ENCODE measurements at places on chromosomes 6 and 20.

DNA sequence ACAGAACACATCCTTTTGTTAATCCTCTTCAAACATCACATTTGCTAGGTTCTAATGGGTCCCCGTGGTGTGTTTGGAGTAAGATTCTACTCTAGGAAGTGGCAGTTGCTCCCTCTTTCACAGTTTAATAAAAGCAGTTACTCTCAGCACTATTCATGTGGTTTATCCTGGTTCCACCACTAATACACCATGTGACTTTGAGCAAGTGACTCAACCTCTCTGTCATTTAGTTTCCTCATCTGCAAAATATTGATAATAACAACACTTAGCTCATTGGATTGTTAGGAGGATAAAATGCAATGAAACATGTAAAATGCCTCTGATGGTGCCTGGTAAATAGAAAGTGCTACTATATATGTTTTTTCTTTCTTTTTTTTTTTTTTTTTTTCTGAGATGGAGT lies 488.0 kb upstream of the NOX3 start:
- no peak for DNase-seq

GRCh38 chr6:138035070-138035469 lies 72.1 kb downstream of the PERP start:
- DNase-seq, result no peak

DNA sequence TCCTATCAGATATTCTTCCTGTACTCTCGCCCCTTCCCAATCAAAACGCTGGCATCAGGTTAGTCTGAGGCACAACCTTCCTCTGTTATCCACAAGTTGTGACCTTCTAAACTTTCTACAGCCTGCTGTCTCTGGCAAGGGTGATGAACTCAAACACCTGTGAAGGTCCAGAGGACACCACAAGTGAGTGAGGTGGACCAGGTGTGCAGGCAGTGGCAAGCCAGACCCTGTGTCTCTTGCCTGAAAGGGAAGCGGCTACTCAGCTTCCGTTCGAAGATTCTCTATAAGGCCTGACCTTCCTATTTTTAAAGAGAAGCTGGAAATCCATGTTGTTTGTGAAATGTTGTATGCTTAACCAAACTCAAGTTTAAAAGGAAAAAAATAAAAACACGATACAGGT lies 36.8 kb downstream of the GCM1 start:
- no peak for DNase-seq

- no peak for DNase-seq
These were observed 26.7 kb downstream of the GCNT2 start for GRCh38 chr6:10547809-10548208.

- DNase-seq, result no peak
These were observed 64.4 kb upstream of the NOX3 start for GRCh38 chr6:155520078-155520477.

DNA sequence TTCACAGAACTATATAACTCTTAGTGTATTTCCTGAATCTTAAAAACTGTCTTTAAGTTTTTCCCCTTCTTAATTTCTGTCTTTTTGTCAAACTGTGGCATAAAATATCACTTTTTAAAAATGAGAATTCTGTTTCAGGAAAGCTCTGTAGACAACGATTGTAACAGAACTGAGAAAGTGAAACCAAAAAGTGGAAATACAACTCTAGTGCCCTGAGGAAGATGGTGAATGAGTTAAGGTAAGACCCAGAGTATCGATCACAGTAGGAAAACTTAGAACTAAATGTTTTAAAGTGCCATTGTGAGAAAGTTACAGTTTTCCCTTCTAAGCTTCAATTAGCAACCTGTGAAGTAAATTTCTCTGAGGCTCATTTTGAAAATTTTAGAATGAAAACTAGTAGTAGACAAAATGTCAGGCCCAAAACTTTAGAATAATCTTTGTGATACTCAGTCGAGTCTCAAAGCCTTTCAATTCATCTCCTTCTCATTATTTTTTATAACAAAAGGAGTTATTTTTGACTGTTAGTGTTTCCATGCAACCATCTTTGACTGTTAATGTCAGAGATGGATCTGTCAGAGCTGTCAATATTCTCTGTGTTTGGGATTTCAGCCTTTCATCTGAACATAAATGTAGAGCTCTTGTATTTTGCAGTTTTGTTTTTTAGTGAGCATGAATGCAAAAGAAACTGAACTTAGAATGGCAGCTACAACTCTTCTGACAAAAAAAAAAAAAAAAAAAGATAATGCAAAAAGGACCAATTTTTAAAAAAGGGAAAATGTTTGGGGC lies 19.0 kb upstream of the TRDN start:
- DNase-seq, result no peak

- DNase-seq, result no peak
These were observed 33.0 kb downstream of the SAMD3 start for GRCh38 chr6:130189531-130190397.

DNA sequence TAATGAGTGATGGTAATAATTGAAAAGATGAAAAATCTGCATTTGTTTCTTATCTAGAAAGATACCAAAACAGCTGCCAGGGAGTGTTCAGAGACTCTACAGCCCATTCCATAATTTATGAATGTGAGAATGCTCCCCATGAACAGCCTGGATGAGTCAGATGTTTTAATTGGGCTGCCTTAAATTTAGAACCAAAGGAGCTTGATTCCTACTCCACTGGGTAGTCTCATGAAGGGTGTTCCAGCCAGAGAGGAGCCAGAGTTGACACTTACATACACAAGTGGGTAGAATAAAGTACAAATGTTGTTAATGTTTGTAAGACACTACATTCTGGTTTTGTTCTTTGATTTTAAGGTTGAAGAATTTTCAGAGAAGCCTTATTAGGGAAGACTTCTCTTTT lies 158.7 kb upstream of the PRND start:
- DNase-seq, result no peak

GRCh38 chr20:33846291-33846935 lies 35.3 kb downstream of the CHMP4B start:
- DNase-seq, result no peak

DNA sequence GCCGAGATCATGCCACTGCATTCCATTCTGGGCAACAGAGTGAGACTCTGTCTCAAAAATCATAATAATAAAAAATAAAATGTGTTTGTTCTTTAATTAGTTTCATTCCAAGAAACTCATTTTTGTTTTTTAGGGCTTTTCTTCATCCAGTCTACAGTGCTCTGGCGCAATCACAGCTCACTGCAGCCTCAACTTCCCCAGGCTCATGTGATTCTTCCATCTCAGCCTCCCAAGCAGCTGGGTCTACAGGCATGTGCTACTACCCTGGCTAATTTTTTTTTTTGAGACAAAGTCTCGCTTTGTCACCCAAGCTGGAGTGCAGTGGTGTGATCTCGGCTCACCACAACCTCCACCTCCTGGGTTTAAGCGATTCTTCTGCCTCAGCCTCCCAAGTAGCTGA lies 143.6 kb upstream of the JARID2 start:
- no peak for DNase-seq

GRCh38 chr6:156618600-156619205 lies 158.5 kb upstream of the ARID1B start:
- no peak for DNase-seq

- no peak for DNase-seq
These were observed 14.5 kb upstream of the TRAF3IP2 start for GRCh38 chr6:111620169-111620568.

DNA sequence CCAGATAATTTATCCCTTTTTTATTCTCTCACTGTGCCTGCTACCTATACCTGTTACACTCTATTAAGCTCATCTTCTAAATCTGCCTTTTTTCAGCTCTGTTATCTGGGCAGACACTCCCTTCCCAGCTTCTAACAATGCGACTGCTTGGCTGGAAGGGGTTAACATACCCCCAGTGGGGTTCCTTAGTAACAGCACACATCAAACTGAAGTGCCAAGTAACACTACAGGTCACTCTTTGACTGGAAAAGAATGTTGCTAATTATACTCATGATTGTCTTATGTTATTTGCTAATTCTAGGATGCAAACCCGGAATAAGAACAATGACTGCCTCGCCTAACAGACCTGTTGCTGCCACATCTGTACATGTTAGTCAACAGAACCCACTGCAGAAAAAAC lies 203.5 kb downstream of the EPM2A start:
- no peak for DNase-seq

- no peak for DNase-seq
These were observed 241.2 kb downstream of the TTLL2 start for GRCh38 chr6:167565884-167566599.

DNA sequence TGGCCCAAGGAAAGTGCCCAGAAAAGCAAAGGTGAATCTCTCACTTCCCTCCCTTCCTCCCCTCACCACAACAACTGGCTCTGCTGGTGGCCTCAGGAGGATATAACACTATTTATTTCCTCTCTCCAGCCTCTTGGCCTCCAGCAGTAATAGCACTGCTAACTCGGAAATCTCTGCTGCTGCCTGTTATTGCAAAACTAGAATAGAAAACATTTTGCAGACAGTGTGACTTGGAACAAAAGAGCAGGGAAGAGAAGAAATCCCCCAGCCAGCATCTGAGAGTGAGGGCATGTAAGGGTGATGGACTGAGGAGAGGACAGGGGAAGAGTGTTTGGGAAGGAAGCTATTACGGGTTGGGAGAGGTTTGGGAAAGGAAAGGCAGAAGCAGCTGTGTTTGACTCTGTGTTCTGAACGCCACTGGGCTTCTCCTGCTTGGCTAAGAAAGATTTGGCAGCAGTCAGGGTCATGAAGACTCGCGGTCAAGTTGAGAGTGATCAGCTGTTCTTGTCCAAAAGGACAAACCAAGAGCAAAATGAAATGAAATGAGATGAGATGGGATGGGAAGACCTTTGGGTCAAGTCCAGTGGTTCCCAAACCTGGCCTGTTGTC lies 81.0 kb upstream of the SNX9 start:
- no peak for DNase-seq

DNA sequence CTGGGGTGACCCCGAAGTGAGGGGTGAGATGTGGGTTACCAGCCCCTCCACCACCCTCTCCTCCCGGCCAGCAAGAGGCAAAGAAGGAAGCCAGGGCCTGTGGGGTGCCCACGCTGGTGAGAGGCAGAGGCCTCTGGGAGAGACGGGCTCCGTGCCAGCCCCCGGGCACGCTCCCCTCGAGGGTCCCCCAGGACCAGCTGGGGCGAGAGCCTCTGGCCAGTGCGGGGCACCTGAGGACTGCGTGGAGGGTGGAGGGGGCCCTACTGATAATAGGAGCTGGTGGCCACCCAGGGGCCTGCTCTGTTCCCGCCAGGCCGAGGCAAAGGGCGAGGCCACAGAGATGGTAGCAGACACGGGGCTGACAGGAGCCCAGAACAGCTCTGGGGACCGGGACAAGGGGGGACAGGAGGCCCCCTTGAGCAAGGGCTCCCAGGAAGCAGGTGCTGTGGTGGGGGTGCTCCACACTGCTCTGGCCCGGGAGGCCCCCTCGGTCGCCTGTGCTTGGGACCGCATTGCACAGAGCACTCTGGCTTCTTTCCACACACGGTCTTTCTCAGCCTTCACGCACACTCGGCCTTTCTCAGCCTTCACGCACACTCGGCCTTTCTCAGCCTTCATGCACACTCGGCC lies 226.9 kb downstream of the TTLL2 start:
- DNase-seq, result no peak

GRCh38 chr20:11376998-11377397 lies 540.7 kb upstream of the BTBD3 start:
- DNase-seq, result no peak

GRCh38 chr20:9409981-9410380 lies 104.4 kb upstream of the LAMP5 start:
- no peak for DNase-seq

DNA sequence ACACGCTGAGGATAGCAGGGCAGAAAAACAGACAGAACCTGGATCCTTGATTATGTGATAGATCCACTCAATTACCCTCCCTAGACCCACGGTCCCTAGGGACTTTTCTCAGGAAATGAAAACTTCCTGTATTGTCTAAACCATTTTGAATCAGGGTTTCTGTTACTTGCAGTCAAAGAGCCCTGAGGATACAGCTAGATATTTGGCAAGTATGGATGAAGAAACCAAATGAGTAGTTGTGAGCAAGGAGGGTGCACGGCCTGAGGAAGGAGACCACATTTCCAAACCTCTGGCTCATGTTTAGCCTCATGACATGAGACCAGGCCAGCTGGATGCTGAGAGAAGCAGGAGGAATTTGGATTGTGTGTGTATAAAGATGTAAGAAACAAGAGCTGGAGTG lies 91.6 kb downstream of the MRPL14 start:
- DNase-seq, result no peak

DNA sequence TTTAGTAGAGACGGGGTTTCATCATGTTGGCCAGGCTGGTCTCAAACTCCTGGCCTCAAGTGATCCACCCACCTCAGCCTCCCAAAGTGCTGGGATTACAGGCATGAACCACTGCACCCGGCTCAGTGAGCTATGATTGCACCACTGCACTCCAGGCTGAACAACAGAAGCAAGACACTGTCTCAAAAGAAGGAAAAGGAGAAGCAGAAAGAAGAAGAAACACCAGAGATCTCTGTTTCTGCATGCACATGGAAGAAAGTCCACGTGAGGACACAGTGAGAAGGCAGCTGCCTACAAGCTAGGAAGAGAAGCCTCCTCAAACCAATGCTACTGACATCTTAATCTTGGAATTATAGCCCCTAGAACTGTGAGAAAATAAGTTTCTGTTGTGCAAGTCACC lies 16.0 kb downstream of the ECT2L start:
- DNase-seq, result no peak

DNA sequence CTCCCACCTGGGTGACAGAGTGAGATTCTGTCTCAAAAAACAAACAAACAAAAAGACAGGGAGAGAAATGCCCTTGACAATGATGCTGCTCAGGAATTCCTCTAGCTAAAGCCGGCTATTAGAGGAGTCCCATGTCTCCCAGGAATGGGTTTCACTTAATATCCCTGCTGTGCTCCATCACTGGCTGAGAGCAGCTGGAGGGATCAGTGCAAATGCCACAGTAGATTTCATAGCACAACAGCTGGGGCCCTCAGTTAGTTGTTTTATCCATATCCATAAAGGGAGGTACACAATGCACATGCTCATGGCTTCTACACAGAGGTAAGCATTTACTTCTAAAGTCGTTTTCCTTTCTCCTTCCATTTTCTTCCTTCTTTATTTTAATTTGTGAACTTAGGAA lies 742.0 kb upstream of the POU3F2 start:
- DNase-seq, result no peak

DNA sequence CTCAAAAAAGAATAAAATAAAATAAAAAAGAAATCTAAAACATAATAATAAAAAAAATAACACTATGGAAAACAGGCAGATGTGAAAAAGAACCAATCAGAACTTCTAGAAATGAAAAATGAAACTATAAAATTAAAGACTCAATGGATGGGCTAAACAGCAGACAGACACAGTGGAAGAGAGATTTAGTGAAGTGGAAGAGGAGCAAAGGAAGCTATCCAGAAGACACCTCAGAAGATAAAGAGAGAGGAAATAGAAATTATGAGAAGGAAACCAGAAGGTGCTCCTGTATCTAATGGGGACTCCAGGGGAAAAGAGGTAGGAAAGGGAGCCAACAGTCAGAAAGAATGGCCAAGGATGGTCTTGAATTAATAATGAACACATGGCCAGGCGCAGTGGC lies 18.5 kb downstream of the LAMA5 start:
- DNase-seq, result no peak

GRCh38 chr6:149045404-149045803 lies 272.1 kb upstream of the TAB2 start:
- DNase-seq, result no peak

DNA sequence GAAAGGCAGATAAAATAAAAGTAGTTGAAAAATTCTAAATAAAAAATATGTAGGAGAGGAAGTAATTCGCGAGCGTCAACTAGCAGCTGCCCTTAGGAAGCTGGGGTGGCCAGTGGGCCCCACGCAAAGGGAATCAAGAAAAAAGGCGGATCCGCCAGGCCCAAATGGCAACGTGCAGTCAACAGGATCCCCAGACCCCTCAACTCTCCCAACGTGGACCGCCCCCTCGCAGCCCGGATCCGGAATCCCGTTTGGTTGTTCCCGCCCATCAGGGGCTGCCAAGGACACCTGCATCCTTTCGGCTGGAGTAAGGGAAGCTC lies 296 bp downstream of the DZANK1 start:
- no peak for DNase-seq

- DNase-seq, result no peak
These were observed 85.2 kb downstream of the DLL1 start for GRCh38 chr6:170205534-170206316.

Measured in GM18507 (cell line).